ENCODE measurements at places on chromosomes 7 and 10.

DNA sequence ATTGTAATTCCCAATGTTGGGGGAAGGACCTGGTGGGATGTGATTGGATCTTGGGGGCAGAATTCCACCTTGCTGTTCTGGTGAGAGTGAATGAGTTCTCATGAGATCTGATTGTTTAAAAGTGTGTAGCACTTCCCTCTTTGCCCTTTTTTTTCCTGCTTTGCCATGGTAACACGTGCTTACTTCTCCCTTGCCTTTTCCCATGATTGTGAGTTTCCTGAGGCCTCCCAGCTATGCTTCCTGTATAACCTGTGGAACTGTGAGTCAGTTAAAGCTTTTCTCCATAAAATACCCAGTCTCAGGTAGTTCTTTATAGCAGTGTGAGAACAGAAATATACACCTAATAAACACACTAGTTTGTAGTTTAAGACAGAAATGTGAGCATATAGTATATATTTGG is 166.8 kb upstream of the MAGI2 start:
- DNase-seq: no peak

DNA sequence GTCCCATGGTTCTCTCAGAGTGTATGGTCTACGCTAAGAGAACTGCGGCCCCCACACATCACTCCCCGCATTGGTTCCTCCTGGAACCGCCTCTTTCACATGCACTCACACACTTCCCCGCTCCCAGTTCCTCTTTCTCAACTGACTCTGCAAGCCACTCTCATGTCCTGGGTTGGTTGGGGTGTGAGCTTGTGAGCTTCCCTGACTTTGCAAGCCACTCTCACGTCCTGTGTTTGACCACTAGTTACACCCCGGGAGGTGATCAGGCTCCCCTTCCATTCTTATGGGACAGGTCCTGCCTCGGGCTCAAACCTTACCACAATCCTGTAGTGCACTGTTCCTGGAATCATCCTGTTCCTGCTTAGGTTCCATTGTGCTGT is 105.0 kb downstream of the TRIM24 start:
- DNase-seq: no peak

DNA sequence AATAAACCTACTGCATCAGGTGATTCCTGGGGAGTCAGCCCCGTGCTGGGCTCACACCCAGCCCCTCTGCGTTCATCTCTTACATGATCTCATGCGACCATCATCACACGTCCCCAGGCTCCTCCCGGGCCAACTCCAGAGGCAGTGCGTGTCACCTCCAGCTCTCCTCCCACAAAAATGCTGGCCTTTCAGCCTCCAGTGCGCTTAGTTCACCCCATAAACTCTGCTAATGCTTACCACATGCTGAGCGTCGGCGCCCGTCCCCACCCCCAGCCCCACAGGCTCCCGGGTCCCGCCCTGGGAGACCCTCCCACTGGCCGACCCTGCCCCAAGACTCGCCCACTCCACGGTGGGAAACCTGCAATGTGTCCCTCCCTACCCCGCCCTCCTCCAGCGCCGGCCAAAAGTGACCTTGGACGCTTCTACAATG is 816 bp upstream of the SDK1 start:
- no peak for DNase-seq

DNA sequence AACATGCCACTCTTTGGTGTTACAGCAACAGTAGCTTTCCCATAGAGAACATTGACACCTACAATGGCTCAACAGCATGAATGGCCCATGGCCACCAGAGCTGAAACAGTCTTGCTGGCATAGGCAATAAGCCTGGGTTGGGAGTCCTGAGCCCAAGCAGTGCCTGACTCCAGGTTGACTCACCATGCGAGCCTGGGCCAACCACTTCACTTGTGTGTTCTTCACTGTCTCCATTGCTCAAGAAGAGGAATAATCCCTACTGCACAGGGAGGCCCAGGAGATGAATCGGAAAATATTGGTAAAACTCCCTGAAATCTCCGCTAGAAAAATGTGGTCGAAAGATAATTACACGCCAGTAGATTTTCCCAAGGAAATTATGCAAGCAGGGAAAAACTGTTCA is 89.2 kb upstream of the INHBA start:
- DNase-seq: no peak

- DNase-seq: no peak
Observed at GRCh38 chr7:154480817-154481216, 428.6 kb downstream of the DPP6 start.

DNA sequence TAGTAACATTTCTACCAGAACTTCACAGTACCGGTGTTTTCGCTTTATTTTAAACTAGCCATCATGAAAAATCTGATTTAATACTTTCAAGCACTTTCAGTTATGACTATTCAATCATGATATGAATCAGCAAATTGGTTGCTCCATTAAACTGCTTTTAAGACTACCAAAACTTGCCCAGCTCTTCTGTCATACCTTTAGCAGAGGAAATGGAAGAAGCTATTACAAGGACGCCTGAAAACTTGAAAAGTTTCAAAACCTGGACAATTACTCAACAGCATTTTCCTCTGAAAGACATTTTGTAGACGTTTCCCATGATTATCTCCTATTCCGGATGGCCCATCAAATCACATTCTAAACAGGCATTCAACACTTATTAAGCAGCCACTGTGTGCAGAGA is 2.0 kb downstream of the JAZF1 start:
- no peak for DNase-seq

- no peak for DNase-seq
Observed at GRCh38 chr7:8443576-8444467, 10.4 kb downstream of the NXPH1 start.

GRCh38 chr10:78898341-78899097 is 170.2 kb upstream of the ZMIZ1 start:
- DNase-seq: no peak

DNA sequence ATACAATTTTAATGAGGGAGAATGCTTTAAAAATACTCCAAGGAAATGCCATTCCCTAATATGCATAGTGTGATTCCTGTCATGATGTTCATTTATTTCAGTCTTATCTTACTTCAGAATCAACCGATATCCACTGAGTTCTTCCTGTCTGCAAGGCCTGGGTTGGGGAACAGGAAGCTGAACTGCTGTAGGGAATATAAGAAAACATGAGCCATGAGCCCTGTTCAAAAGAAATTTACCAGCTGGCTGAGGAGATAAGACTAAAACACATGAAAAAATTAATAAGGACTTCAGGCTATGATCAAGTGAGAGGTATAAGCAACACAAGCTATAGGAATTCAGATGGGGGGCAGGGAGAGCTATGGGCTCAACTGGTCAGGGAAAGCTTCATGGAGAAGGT is 184.7 kb downstream of the PLPP4 start:
- no peak for DNase-seq

GRCh38 chr10:105973902-105974301 is 1190.6 kb downstream of the SORCS1 start:
- no peak for DNase-seq

- DNase-seq: no peak
Observed at GRCh38 chr10:78556705-78557432, 511.9 kb upstream of the ZMIZ1 start.

DNA sequence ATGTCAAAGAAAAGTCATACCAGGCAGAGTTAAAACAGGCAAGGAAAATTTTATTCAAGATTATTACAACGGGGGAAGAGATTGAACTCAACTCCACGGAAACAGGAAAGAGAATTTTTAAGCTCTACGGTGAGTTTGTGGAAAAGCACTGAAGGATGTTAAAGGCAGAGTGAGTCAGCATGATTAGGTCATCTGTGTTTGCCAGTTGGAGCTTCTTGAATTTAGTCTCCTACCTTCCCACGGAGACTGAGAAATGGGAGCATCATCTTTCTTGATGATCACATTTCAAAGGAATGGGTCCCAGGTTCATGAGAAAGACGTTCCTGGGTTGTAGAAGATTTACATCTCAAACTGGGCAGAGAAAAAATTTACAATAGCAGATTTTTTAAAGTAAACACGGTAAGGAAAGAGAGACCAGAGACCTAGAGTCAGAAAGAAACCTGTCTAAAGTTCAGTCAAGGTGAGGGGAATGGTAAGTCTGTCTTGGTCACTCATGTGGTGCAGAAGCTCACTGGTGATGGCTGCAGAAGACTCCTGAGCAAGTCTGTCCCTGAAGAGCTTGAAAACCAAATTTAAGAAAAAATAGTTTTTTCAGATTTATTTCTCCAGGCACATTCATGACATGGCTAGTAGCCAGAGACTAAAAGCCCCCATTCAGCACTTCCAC is 516.9 kb upstream of the LRRN3 start:
- no peak for DNase-seq

GRCh38 chr7:12431886-12432556 is 28.4 kb upstream of the VWDE start:
- DNase-seq: no peak
